ENCODE measurements at places on chromosomes 6 and 20. TPM values are rescaled to one million over a fixed set of nuclear protein-coding genes. Genes with fewer than 3 reads are reported as not detected.

DNA sequence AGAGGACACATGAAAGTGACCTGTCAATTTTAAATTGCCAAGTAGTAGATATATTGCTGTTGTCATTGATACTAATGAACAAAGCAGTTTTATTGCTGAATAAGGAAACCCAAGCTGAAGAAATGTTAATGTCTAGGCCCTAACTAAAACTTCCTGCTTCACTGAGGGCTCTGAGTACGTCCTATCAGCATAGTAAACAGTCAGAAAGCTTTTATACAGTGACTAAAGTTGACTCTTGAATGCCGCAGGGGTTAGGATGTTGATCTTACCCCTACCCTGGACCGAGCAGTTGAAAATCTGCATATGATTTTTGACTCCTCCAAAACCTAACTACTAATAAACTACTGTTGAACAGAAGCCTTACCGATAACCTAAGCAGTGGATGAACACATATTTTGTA lies 149.0 kb downstream of the HIVEP2 start:
- no peak for DNase-seq

GRCh38 chr6:152054441-152054840 lies 247.0 kb downstream of the ESR1 start:
- DNase-seq: peak; percentile 76

DNA sequence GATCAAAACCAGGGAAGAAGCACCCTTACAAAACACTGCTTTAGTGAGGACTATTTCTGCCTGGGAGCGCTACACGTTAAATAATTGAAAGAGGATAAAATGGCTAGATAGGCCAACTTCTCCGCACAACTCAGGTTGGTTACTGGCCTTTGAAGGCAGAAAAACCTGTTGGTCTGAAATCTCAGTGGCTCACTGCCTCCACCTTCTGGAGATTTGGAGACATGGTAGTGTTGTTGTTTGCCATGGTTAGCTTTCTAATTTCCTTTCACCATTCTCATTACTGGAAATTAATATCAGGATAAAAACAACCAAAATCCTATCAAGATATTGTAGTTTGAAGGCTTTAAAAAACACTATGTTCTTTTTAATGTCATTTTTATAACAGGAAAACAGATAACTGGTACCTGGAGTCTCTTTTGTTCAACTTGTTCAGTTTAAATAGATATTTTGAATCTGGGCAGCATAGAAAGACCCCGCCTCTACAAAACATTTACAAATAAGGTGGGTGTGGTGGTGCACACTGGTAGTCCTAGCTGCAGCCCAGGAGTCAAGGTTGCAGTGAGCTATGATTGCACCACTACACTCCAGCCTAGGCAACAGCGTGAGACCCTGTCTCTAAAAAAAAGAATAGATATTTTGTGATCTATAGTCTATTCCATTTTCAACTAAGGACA lies 27.5 kb upstream of the BCLAF1 start:
- peak; percentile 72 for DNase-seq

DNA sequence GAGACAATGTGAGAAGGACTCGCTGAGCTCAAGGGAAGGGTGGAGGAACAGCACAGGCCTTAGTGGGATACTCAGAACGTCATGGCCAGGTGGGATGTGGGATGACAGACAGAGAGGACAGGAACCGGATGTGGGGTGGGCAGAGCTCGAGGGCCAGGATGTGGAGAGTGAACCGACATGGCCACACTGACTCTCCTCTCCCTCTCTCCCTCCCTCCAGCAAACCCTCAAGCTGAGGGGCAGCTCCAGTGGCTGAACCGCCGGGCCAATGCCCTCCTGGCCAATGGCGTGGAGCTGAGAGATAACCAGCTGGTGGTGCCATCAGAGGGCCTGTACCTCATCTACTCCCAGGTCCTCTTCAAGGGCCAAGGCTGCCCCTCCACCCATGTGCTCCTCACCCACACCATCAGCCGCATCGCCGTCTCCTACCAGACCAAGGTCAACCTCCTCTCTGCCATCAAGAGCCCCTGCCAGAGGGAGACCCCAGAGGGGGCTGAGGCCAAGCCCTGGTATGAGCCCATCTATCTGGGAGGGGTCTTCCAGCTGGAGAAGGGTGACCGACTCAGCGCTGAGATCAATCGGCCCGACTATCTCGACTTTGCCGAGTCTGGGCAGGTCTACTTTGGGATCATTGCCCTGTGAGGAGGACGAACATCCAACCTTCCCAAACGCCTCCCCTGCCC lies 1.7 kb downstream of the TNF start:
- DNase-seq: no peak

DNA sequence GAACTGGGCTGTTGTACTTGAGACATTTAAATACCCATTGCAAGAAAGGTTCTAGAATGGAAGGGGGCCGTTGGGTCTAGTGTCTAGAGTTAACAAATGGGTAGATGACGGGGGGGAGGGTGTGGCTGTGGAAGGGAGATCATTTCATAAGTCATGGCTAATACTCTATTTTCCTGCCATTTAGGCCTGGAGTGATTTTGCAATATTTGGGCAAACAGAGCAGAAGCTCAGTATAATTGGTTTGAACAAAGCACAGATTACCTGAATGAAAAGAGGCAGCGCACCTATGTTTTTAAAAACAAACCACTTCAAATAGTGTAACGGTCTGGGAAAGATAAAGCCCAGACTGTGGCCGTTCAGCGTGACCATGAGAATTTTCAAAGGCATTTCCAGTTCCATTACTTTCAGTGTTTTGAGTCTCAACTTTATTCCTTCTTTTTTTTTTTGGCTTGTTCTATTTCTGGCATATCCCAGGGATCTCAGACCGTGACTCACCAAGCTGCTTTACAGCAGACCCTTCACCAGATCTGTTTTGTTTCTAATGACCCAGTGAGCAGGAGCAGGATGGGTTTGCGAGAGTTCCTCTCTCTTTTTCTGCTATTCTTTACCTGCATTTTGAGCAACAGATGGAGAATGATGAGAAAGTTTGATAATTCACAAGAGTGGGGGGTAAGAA lies 73.7 kb downstream of the LYRM2 start:
- peak; percentile 11 for DNase-seq

GRCh38 chr20:43263226-43263625 lies 73.5 kb upstream of the PTPRT start:
- DNase-seq: no peak

ZSCAN16 gene
- total RNA-seq: 8.0 TPM

BPIFB4 gene
- not detected for total RNA-seq

PSORS1C2 gene
- total RNA-seq: not detected
